Head of caudate nucleus (tissue), 42 donors: ENCODE measurements at places on chromosomes 1 and 21.

- peak; percentile 79 for DNase-seq
Observed at GRCh38 chr1:2414297-2414958, 2.1 kb upstream of the PEX10 start.

DNA sequence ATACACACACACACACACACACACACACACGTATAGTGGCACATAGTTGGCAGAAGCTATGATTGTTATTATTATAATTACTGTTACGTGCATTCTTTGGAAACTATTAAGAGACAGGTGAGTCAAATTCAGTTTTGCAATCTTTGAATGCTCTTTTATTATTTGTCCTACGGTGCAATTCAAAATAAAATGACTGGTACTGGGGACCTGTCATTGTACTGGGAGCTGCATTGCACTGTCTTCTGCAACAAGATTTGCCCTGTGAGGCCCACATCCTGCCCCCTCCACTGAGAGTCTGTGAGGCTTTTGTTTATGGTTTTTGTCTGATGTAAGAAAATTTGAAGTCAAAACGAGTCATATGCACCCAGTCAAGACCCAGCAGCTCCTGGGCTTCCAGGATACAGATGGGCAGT, 1.9 kb downstream of the LY9 start:
- DNase-seq = no peak

GRCh38 chr1:185349556-185349955, 32.5 kb upstream of the IVNS1ABP start:
- no peak for DNase-seq

GRCh38 chr1:74368335-74368734, 133.1 kb downstream of the TNNI3K start:
- DNase-seq = no peak

DNA sequence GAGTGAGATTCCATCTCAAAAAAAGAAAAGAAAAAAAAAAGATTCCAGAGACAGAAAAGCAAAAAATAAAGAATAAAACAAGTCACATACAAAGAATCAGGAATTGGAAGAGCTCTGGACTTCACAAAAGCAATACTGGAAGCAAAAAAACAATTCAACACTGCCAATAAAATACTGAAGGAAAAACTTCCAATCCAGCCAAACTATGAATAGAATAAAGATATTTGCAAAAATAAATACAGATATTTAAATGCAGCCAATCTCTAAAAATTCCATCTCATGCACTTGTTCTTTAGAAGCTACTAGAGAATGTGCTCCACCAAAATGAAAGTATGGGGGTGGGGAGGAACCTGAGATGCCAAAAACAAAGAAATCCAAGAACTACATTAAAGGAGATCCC, 29.4 kb upstream of the RBM34 start:
- DNase-seq = no peak

DNA sequence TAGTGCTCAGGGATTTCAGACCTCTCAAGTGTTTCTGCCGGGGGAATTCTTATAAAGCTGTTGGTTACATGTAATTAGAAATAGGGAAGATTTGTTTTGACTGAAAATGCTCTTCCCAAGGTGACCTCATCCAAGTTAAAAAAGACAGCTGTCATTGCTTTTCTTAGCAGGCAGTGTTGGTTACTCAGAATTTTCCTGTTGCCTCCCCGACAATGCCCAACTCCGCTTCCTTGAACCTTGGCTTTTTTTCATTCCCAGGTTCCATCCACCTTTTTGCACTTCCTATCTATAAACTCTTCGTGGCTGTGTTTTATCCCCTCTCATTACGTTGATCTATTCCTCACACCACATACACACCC, 825 bp upstream of the DPH5 start:
- DNase-seq = no peak
